ENCODE measurements at places on chromosomes 2 and 18. TPM values are rescaled to one million over a fixed set of nuclear protein-coding genes. Genes with fewer than 3 reads are reported as not detected.

DNA sequence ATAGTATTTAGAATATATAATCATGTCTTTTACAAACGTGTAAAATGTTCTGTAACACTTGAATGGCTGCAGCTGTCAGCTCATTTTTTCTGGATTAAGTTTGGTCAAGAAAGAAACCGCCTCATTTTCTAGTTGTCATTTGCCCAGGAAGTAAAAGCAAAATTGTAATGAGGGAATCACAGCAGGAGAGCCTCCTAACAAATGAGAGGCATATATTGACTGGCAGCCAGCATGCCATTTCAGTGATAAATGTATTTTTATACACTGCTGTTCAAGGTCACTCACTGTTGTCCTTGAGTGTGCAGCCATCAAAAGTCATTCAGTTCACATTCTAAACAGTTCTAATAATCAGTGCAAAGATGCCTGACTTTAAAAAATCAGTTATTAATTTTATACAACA is 144.3 kb upstream of the BOD1L2 start:
- H3K4me3 ChIP-seq = no peak overlapping the region
- H3K27me3 ChIP-seq = no peaks in the 10 kb centered on the region
- H3K4me1 ChIP-seq = no peaks in the 10 kb centered on the region
- H3K36me3 ChIP-seq = no peaks in the 10 kb centered on the region

DNA sequence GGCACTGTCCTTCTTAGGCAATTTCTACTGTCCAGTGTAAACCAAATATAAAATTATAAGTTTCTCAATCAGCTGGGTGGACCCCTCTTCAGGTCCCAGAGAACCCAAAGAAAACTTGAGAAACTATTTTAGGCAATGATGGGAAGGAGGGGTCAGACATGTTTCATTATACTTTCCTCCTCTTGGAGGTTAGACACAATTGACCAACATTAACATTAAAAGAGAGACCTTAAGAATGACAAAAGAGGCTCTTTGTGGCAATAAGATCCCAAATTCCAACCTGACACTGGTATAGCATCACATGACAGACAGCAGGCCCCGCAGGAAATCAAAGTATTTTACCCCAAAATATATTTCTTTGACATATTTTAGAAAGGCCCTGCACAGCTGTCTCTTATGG is 73.1 kb downstream of the LRRTM1 start:
- no peaks in the 10 kb centered on the region for H3K4me1 ChIP-seq
- no peak for DNase-seq
- H3K27me3 ChIP-seq = no peaks in the 10 kb centered on the region

The SLC9A4 gene
- not detected for total RNA-seq

DNA sequence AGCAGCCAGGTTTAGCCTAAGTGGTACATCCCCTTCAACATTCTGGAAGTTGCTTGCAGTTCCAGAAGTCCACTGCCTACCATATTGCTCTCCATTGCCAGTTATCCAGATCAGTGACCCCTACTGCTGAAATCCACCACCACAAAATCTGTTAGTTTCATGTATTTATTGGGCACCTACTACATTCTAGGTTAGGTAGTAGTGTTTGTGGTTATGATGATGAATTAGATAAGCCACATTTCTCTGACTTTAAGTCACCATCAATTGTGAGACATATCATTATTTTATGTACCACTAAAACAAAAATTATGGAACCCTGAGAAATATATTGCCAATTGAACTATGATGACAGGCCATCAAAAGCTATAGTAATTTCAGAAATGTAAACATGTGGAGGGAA is 139.5 kb upstream of the PKDCC start:
- H3K36me3 ChIP-seq = no peaks in the 10 kb centered on the region
- no peaks in the 10 kb centered on the region for H3K27me3 ChIP-seq
- no peaks in the 10 kb centered on the region for H3K4me1 ChIP-seq
- no peak overlapping the region for H3K27ac ChIP-seq
- no peak overlapping the region for H3K4me3 ChIP-seq

The CCDC88A gene
- 87.5 TPM for total RNA-seq

DNA sequence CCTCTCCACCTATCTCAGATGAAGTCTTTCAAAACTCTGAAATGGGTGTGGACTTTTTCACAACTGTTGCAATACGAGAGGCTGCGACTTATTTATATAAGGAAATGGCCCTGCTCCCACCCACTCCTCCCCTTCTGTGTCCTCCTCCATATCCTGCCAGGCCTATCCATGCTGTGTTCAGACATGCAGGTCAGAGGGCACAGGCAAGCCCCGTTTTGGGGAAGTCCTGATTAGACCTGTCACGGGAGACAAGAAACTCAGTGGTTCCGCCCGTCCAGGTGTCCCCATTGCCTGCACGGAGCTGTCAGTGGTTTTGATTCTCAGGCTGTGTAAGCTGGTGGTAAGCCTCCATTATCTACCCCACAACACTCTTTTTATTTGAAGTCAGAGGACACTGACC is 99.6 kb upstream of the MGAT5 start:
- no peaks in the 10 kb centered on the region for H3K27me3 ChIP-seq
- no peaks in the 10 kb centered on the region for H3K4me1 ChIP-seq
- no peak for DNase-seq
- H3K27ac ChIP-seq = no peak overlapping the region
